MG63 (cell line): ENCODE measurements at places on chromosomes 16 and 17.

GRCh38 chr17:9904277-9905077, 594 bp downstream of the RCVRN start:
- DNase-seq, result no peak

- DNase-seq, result peak; percentile 67
These were observed 651 bp upstream of the EIF1 start for GRCh38 chr17:41687828-41688640.

GRCh38 chr16:87835882-87836331, 33.4 kb downstream of the SLC7A5 start:
- no peak for DNase-seq

DNA sequence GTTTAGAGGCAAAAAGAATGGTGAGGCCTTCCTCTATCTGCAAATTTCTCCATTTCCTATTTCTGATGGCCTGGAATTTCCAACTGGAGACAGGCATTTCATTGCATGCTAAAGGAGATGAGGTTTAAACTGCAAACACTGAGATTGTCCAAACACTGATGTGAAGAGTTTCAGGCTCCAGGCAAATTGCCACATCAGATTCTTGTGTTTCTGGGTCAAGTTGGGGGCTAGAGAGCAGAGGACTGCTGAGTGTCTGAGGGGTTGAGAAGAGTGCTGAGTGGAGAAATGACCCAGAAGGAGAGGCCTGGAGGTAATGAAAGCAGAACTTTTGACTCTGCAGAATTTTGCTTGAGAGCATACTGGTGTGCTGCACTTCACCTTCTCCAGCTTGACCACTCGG, 216.7 kb upstream of the MPHOSPH6 start:
- no peak for DNase-seq

- no peak for DNase-seq
These were observed 5.5 kb downstream of the CYBC1 start for GRCh38 chr17:82444941-82445521.

- DNase-seq, result no peak
These were observed 8.4 kb downstream of the C1QBP start for GRCh38 chr17:5430413-5430999.

DNA sequence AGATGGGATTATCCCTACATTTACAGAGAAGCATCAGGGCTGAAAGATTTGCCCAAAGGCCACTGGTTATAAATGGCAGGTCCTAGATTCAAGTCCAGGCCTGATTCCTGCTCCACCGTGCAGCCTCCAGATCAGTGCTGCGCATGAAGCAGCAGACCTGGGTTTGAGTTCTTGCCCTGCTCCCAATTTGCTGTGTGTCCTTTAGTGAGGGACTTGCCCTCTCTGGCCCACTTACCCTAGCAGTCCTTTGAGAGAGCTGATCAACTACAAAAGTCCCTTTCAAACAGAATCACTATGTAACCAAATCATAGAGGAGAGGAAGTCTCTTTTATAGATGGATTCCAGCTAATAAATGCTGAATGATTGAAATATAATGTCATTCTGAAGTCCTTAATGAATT, 200.4 kb downstream of the RAB11FIP4 start:
- DNase-seq, result no peak

DNA sequence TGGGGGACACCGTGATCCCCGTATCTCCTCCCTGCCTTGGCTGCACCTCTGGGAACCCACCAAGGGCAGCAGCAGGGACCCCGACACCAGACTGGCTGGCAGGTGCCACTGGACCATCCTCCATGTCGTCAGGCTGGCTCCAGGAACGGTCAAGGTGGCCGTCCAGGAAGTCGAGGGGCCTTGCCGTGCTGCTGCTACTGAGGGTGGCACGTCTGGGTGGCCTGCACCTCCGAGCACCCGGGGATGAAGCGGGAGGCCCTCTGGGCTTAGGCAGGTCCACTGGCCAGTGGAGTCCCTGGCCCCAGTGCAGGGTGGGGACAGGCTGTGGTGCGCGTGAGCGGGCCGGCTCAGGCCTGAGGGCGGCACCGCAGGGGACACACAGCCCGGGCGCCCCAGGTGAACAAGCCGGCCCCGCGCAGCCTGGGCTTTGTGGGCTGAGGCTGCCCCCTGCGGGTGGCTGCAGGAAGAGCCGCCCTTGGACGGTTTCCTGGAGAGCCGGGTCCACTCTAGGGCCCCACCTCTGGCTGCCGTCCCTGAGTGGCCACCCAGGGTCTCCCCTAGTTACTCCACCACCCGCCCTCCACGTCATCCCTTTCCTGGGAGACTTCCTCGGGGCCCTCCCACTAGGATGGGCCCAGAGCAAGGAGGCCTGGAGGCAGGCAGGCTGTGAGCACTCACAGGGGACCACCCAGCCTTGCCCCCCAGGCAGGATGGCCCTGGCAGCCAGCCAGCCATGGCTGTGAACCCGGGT, 42.8 kb upstream of the ZC3H18 start:
- no peak for DNase-seq

- DNase-seq, result no peak
These were observed 8.7 kb downstream of the USB1 start for GRCh38 chr16:58009856-58010416.

GRCh38 chr16:28845761-28846079, 428 bp downstream of the TUFM start:
- no peak for DNase-seq

- DNase-seq, result peak; percentile 60
These were observed at the start of gene TMEM92 for GRCh38 chr17:50274142-50274896. Gene TMEM92 (plus strand): TSS chr17:50274466. CDS start chr17:50274502, 36 bp downstream.
